T47D (cell line): ENCODE measurements at places on chromosomes 1 and 21.

GRCh38 chr1:202072211-202072765, 50.4 kb upstream of the GPR37L1 start:
- no peak for DNase-seq

- no peak for DNase-seq
Observed at GRCh38 chr1:158735848-158736247, 15.3 kb upstream of the OR6K3 start.

DNA sequence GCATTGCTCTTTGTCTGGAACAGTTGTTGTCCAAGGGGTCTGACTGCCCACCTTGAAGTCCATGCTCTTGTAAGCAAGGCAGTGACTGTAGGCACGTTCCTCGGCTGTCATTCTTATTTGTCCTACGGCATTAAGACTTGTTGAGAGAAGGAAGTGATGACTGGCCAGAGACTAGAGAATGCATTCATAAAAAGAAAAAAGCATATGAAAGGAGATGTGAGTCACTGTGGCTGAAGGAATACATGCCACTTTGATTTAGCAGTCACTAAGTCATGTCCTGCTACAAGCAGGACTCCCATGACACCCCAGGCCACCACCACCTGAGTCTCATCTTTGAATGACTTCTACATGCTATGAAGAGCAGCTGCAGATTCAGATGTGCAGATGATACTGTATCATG, 50.5 kb downstream of the CNN3 start:
- no peak for DNase-seq

GRCh38 chr1:202249846-202250245, 56.2 kb downstream of the LGR6 start:
- no peak for DNase-seq

DNA sequence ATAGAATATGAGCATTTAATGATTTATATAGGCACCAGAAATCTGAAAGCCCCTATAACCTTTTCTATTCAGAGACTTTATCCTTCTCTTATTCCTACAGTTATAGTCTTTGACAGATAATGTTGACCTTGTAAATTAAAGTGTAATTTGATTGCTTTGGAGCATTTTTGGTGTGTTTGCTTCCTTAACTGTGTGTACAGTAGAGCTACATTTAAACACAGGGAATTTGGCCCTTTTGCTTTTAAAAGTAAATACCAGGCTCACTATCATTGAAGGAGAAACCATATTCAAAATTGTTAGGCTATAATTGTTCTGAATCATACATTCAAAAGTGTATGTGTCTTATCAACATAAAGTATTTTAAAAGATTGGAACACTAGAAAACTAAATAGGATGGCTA, 33.0 kb downstream of the STXBP3 start:
- no peak for DNase-seq

DNA sequence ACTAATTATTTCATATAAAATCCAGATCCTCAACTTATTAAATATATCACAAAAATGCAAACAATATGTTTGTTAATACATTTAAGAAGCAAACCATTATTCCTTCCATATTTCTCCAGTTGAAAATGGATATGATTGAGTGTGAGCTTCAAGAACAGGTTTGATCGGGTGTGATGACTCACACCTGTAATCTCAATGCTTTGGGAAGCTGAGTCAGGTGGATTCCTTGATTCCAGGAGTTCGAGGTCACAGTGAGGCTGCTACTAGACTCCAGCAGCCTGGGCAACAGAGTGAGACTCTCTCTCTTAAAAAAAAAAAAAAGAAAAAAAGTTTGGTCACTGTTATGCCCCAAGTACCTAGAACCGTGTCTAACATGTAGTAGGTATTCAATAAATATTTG, 42.9 kb upstream of the RRP15 start:
- no peak for DNase-seq

DNA sequence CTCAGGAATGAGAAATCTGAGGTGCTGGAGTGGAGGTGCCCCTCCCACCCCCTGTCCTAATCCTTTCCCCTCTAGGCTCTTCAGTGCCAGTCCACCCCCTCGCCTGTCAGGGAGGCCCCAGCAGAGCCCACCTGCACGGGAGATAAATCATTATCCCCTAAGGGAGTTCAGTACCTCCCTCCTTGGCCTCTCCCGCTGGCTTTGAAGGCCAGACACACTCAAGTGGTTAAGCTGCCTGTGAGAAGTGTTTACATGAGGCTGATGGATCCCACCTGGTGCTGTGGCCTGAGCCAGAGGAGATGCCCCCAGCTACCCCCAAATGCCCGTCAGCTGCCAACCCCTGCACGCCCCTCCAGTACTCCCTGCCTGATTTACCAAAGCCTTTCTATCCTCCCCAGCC, 3.7 kb downstream of the RSPO1 start:
- DNase-seq, result no peak

DNA sequence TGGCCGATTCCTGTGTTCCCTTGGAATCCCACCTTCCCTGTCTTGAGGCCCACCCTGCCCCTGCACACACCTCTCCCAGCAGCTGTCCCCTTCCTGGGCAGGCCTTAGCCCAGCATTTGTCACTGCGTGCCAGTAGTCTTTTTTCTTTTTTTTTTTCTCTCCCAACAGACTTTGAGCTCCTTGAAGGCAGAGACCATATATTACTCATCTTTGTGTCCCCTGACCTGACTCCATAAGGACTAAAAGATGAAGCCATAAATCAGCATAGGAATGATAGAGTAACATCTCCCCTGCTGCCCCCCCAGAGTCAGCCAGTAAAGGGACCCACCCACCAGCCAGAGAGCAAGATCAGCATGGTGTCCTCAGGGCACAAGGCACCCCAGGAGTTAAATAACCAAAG, 27.4 kb downstream of the PIGM start:
- no peak for DNase-seq

- DNase-seq, result no peak
Observed at GRCh38 chr1:8006037-8006963, 19.8 kb downstream of the ERRFI1 start.

DNA sequence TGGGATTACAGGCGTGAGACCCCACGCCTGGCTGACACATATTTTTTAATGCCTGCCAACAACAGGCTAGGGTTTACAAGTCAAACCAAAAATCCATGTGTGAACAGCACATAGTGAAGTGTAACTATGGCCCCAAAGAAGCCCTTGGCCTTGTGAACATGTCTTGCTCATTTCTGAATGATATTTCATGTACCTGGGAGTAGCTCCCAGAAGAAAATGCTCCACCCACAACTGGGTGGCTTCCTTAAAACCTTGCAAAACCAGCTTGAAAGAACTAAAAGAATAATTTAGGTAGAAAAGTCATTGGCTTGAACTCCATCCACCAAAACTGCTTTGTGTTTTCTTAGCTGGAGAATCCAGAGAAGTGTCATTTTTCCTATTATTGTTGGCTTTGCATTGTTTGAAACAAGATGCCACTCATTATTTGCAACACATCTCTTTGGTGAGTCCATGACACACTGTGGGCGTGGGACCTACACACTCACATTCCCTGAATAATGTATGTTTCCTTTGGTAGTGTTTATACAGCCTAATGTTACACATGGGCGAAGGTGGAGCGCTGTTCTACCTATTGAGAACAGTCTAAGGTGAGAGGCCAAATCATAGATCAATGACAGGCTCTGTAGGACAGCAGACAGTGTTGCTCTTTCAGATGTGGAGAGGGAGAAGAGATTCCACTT, 28.5 kb upstream of the SDE2 start:
- DNase-seq, result no peak

DNA sequence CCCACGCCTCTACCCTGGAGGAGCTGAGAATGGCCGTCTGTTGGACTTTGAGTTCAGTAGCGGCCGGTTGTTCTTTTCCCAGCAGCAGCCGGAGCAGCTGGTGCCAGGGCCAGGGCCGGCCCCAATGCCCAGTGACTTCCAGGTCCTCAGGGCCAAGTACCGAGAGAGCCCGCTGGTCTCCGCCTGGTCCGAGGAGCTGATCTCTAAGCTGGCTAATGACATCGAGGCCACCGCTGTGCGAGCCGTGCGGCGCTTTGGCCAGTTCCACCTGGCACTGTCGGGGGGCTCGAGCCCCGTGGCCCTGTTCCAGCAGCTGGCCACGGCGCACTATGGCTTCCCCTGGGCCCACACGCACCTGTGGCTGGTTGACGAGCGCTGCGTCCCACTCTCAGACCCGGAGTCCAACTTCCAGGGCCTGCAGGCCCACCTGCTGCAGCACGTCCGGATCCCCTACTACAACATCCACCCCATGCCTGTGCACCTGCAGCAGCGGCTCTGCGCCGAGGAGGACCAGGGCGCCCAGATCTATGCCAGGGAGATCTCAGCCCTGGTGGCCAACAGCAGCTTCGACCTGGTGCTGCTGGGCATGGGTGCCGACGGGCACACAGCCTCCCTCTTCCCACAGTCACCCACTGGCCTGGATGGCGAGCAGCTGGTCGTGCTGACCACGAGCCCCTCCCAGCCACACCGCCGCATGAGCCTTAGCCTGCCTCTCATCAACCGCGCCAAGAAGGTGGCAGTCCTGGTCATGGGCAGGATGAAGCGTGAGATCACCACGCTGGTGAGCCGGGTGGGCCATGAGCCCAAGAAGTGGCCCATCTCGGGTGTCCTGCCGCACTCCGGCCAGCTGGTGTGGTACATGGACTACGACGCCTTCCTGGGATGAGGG, 28.5 kb upstream of the SPSB1 start:
- DNase-seq, result no peak

DNA sequence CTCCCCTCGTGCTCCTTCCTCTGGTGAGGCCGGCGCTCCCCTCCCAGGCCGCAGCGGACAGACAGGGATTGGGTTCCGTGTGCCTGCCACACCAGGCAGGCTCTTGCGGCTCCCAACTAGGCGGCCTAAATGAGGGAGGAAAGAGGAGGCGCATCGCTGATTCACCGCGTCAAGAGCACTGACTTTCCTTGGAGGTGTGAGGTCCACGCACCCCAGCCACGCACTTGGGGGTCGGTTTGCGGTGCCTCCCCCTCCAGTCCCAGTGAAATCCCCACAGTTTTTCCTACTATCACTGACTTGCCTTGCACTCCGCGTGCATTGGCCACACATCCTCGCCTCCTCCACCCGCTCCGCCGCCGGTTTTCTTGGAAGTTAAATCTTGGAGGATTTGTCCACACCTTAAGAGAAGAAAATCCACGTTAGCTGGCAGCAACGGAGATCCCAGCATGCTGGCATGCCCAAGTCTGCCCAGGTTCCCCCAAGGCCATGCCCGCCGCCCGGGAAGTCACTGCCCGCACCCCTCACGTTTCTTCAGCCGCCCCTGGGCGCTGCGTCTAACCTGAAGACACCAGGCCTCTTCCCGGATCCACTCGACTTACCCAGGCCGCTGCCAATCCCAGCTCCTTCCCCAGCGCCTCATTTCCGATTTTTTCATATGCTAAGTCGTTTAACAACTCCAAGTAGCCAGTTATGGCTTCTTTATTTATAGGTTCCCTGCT, 1.1 kb upstream of the FOXD3 start:
- DNase-seq, result no peak

DNA sequence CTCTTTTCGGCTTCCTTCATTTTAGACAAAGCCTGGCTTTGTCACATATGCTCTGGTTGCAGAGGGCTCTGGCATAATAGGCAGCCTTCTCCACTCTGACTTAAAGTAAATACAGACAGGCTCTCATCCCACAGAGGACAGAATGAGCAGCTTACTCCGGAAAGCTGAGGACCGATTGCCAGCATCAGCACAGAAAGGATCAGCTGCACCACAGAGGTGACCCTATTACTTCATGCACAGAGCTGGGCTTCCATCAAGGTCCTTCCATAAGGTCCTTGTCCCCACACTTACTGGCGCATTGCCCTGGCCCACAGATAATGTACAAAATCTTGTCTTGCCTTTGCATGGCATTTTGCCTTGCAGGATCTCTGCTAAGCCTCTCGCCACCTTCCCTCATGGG, 67.6 kb downstream of the SEC16B start:
- DNase-seq, result no peak

GRCh38 chr1:41653574-41653973, 169.1 kb upstream of the EDN2 start:
- no peak for DNase-seq
